GDM1 (cell line): ENCODE measurements at places on chromosomes 7 and 10.

- no peak for DNase-seq
Measured at GRCh38 chr7:13991791-13992595, 2.5 kb upstream of the ETV1 start.

DNA sequence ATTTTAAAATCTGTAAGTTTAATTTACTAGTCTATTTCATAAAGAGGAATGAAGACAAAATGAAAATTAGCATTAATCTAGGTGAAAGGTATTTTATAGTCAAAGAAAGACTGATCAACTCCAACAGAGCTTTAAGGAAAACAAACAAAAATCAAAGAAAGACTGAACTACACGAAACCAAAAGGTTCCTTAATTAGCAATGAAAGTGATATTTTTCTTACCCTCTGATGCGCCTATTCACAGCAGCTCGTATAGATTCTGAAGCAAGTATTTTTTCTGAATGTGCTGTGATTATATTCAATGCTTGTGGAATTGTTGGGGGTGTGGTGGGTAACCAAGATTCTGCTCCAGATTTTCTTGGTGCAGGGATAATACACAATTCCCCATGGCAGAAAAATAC lies 11.8 kb downstream of the ECD start:
- DNase-seq: no peak

GRCh38 chr7:43559171-43559945 lies 23.6 kb upstream of the STK17A start:
- no peak for DNase-seq

DNA sequence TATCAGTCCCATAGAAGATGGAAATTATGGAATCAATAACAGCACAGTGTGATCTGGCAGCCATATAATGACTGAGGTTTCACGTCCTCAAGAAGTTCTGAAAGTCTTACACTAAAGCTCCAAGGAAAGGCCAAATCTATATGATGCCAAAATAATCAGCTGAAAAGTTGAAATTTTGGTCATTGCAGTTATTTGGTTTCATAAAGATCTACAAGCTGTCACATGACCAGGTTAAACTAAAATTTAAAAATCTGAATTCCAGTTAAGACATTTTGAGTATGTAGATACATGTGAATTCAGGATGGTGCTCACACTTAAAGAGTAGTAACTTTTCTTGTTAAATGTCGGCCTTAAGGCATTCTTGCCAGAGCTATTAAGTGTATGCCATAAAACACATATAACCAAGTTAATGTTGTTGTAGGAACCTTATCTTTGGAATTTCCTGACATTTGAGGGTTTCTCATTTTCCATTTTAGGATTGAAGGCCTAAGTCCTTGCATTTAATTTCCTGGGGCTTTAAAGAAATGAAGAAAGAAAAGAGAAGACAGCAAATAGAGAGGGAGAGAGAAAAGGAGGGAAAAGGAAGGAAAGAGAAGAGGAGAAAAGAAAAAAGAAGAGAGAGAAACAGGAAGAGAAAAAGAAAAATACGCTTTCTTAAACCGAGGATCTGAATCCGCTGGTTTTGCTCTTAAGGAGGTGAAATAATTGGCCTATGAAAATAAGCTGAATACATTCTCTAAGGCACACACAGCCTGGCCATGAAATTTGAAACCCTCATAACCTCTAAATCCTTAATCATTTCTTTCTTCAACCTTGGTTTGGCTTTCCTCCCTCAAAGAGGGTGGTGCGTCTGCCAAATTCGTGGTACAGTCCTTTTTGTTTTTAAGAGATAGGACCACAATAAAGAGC lies 43.8 kb downstream of the DENND2A start:
- DNase-seq: no peak

DNA sequence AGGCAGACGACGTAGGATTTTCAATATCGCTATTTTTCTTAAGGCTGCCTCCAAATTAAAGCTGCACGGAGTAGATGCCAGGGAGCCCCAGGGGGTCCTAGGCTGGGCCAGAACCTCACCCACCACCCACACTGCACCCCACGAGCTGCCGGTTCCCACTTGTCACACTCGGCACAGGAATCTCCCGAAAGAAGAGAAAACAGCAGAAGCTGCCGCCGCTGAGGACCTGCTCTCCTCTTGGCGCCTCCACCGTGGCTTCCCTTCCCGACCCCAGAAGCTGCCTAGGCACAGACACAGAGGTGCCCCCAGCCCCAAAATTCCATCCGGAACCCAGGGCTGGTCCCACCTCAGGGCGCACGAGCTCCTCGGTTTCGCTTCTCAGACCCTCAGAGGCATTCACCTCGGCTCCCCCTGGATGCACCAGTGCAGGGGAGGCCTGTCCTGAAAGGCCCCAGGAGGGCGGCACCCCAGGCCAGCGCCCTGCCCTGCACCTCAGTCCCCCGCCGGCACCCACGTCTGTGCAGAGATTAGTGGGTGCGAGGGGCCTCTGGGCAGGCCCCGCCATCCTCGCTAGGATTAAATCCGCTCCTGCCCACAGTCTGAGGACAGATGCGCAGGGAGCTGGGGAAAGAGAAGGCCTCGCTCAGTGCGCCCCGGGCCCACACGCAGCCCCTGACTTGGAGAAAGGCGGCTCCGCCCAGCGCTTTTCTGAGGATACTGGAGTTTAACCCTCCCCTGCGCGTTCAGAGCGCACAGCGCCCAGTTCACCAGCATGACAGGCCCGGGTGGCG lies 99.2 kb downstream of the PTPRN2 start:
- no peak for DNase-seq
